Small intestine (tissue), 16 donors: ENCODE measurements at places on chromosomes 7 and 10.
A peak's percentile ranks its signal among the peaks of the same experiment; 100 is the strongest.

DNA sequence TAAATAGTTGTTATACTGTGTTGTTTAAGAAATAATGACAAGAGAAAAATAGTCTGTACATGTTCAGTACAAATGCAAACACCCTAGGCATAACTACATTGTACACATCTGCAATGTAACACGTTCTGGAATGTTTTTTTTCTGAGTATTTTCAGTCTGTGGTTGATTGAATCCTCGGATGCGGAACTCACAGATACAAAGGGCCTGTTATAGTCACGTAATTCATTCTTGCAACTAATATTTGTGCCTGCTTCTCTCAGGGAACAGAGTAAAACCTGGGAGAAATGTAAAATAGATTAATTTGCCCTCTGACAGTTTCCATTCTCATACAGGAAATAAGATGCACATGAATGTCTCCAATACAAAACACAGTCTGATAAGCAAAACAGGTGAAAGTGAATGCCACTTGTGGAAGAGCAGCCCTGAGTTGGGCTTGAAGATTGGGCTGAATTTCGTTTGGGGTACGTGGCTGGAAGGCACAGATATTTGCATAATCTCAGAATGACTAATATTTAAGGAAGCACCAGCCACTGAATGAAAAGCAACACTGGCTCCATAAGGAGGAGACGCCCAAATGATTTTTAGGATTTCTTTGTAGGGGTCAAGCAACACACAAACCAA is 19.1 kb downstream of the DENND2A start:
- H3K27me3 ChIP-seq = no peaks in the 10 kb centered on the region
- DNase-seq = no peak
- no peaks in the 10 kb centered on the region for H3K4me1 ChIP-seq
- no peak overlapping the region for H3K27ac ChIP-seq

DNA sequence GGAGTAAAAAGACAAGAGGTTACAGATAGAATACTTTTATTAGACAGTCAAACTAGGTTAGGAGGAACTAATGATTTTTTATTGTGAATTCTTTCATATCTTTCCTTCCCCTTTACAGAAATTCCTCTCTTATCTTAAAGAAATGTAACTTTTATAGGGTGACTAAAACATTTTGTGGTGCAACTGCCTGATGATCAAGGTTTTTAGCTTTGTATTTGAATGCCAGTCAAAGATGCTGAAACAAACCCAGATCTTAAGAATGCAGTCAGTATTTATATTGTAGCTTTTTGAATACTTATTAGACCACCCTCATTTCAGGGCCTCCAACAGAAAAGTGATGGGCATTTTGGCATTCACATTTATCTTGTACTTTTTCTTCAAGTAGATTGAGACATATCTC is 27.4 kb downstream of the TAX1BP1 start:
- H3K4me3 ChIP-seq = no peak overlapping the region
- DNase-seq = no peak
- peaks cover 6% of the 10 kb centered on the region for H3K36me3 ChIP-seq
- no peak overlapping the region for H3K27ac ChIP-seq
- H3K4me1 ChIP-seq = no peaks in the 10 kb centered on the region
- H3K27me3 ChIP-seq = no peaks in the 10 kb centered on the region

- no peaks in the 10 kb centered on the region for H3K27me3 ChIP-seq
- peaks cover 28% of the 10 kb centered on the region for H3K4me1 ChIP-seq
- H3K27ac ChIP-seq = no peak overlapping the region
- no peak overlapping the region for H3K4me3 ChIP-seq
- H3K36me3 ChIP-seq = no peaks in the 10 kb centered on the region
Measured at GRCh38 chr7:74586258-74587175, 71.0 kb upstream of the GTF2I start.

GRCh38 chr10:103058034-103058433 is 135.0 kb downstream of the NT5C2 start:
- DNase-seq = no peak
- no peaks in the 10 kb centered on the region for H3K27me3 ChIP-seq
- peak overlapping the region; percentile 5 for H3K27ac ChIP-seq
- H3K4me3 ChIP-seq = no peak overlapping the region
- peaks cover 12% of the 10 kb centered on the region for H3K36me3 ChIP-seq
- peaks cover 5% of the 10 kb centered on the region for H3K4me1 ChIP-seq

- H3K4me3 ChIP-seq = no peak overlapping the region
- no peak overlapping the region for H3K27ac ChIP-seq
- no peak for DNase-seq
- H3K36me3 ChIP-seq = no peaks in the 10 kb centered on the region
Measured at GRCh38 chr7:48384180-48384752, 213.0 kb downstream of the ABCA13 start.
